ENCODE measurements at places on chromosomes 7 and 10.

- DNase-seq: no peak
These were observed 46.4 kb downstream of the DENND2A start for GRCh38 chr7:140594131-140594691.

- no peak for DNase-seq
These were observed 14.6 kb downstream of the OPALIN start for GRCh38 chr10:96344178-96344577.

- DNase-seq: no peak
These were observed 82.1 kb upstream of the PDGFA start for GRCh38 chr7:601595-602340.

GRCh38 chr10:1152386-1153250 is 96.4 kb downstream of the WDR37 start:
- no peak for DNase-seq

GRCh38 chr7:590731-591551 is 71.3 kb upstream of the PDGFA start:
- DNase-seq: no peak

DNA sequence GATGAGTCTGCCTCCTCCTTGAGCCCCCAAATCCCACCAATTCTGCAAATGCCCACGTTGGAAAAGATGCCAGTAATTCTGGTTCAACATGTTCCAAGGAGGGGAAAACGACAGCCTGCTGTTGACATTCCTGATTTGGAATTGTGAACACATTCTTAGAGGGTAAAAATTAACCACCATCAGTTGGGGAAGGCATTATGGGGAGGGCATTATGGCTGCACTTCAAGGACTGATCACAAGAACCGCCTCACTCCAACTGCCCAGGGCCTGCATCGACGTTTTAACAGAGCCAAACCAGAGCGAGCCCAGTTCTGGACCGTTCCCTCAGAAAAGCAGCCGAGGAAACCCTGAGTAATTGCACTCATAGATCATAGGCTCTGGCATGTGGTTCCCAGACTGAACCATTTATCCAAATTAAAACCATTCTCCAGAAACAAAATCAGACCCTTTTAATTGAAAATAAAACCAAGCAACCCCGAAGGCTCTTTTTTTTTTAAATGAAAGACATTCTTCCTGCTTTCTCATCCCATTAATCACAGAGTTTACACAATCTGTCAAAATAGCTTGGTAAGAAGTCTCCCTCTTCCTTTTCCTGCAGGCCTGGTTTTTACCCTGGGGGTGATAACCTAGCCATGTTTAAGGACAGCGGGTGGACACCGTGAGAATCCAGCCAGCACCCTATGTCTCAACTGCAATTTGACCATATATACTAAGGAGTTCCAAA is 8.0 kb downstream of the TNS3 start:
- DNase-seq: no peak

- DNase-seq: no peak
These were observed 47.7 kb downstream of the RBM17 start for GRCh38 chr10:6136215-6137201.

GRCh38 chr10:92278996-92279696 is 11.7 kb downstream of the CPEB3 start:
- no peak for DNase-seq

- no peak for DNase-seq
These were observed 36.3 kb upstream of the IKZF1 start for GRCh38 chr7:50268223-50268622.

DNA sequence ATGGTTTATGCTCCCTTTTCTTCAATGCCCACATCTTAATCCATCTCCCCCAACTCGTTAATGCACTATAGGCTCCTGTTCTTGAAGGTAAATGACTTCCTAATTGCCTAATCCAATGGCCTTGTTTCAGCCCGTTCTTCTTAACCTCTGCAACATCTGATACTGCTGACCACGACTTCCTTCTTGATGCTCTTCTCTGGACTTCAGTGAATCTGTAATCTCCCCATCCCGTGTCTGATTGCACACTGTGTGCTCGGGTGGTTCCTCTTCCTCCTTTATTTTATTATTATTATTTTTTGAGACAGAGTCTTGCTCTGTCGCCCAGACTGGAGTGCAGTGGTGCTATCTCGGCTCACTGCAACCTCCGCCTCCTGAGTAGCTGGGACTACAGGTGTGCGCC is 58.9 kb downstream of the HIPK2 start:
- DNase-seq: peak; percentile 66

DNA sequence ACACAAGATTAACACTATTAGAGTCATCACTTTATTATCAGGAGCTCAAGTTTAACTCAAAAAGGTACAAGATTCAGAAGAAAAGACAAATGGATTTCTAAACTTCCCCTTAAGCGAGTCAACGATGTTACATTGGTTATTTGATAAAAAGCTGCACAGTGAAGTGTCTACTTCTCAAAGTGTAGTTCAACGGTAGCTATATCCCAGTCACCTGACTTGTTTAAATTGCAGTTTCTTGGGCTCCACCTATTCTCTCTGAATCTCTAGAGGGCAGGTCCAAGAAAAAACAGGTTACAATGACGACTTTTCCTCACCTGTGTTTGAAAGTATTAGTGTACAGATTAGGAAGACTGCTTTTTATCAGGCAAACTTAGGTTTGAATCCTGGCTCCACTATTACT is 16.6 kb downstream of the MINDY3 start:
- no peak for DNase-seq

GRCh38 chr10:47159361-47160260 is 140.4 kb upstream of the GDF10 start:
- no peak for DNase-seq

DNA sequence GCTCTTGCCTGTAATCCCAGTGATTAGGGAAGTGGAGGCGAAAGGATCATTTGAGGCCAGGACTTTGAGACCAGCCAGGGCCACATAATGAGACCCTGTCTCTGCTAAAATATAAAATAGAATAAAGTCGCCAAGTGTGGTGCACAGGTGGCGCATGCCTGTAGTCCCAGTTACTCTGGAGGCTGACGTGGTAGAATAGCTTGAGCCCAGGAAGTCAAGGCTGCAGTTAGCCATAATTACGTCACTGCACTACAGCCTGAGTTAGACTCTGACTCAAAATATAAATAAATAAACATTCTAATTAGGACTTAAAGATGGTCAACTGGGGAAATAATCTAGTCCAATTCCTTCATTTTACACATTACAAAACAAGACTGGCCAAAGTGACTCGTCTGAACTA is 768 bp downstream of the CHCHD2 start:
- DNase-seq: peak; percentile 33

DNA sequence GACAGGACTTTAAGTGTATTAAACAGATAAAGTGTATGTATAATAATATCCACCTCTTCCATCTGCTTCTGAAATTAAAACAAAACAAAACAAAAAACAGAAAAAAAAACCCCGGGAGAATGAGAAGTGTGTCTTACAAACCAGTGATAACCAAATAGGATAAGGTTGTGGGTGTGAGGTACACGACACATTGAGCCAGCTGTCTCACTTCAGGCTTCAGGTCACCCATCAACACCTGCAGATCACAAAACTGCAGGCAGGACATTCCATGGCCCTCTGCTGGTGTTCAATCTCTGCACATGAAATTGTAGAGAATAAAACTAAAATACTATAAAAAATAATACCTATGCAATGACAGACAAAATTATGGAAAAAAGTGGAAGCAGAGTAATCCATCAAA is 339.9 kb downstream of the SFMBT2 start:
- no peak for DNase-seq

DNA sequence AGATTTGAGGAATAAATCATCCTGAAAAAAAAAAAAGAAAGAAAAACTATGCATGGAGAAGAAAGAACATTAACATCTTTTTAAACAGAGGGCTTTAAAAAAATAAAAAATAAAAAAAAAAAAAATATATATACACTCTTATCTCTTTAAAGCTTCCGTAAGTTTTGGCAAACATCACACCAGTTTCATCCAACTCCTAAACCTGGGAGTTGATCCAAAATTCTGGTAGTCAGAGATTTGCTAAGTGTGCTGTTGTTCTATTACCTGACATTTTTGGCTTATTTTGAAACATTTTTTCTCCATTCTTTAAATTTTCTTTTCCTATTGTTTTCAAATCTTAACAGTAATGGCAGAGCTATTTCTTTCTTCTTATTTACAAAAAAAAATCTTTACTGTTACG is 273.1 kb downstream of the AGMO start:
- DNase-seq: no peak

- no peak for DNase-seq
These were observed 98.2 kb downstream of the CALN1 start for GRCh38 chr7:72313906-72314305.

DNA sequence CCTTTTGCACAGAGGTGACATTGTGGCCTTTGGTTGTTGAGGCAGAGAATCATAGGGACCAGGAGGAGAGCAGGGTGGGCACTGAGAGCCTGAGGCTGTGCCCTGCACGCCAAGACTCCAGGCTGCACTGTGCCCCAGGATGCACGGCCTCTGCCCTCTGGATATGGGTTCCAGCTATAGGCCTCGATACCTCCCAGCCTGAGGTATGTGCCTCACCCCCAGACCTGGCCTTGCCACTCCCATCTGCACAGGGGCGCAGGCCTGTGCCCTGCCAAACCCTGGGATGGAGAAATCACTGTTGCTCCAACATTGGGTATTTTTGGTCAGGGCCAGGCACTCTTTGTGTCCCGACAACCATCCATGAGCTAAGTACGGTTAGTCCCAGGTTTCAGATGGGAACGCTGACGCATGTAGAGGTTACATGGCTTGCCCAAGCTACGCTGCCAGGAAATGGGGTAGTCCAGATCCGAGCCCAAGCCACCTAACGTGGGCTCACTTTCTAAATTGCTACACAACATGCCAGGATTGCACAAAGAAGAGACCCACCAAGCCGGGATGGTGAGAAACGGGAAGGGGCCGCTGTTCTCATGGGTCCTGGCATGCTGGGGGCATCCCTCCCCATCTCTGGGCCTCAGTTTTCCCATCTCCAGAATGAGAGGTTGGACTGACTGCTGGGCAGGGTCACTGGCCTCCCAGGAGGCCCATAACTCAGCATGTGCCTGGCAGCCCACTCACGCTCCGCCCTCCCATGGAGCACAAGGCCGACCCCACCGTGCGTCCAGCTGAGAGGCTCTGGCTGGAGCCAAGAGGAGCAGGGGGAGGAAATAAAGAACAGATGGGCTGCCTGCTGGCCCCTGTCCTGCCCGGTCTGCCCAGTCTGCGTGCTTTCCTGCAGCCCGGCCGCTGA is 44.2 kb downstream of the ZCCHC24 start:
- no peak for DNase-seq

GRCh38 chr7:42742318-42742717 is 169.6 kb downstream of the C7orf25 start:
- DNase-seq: no peak

DNA sequence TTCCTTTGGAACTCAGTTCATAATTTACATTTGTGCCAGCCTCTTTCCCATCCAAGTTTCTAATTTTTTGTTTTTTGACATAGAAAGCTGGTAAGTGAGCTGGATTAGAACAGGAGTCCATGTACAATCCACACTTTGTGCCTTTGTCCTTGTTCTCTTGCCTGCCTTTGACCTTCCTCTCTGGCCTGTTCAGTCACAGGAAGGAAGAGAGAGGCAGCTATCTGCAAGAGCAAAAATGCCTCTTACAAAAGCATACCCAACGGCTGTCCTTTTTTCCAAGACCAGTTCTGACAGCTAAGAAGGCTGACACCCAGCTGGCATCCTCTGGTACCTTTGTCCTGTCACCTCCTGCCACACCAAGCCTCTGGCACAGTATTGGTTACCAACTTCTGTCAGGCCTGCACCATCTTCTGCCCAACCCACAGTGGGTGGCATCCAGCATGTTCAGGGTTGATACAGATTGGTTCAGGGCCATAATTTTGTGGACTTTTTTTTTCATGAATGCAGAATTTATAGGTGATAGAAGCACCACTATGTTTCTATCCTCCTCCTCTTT is 133.7 kb upstream of the KLF14 start:
- DNase-seq: no peak

- DNase-seq: no peak
These were observed 155.9 kb downstream of the SEC23IP start for GRCh38 chr10:120048391-120048790.

DNA sequence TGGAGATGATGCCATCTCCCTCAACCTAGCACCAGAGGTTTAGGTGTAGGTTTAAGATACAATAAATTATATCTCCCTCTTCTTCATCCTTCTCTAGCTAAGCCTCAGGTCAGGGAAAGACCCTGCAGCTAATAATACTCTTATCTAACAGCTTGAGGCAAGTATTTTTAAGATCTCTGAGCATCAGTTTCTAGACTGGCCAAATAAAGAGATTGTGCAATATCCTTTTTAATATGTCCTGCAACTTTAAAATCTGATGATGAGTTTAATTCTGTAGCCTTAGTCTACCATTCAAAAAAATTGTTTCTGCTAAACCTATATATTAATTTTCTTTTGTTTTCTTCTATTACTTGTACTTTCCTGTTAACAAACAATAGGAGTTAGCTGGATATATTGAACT is 850.8 kb downstream of the GRM8 start:
- no peak for DNase-seq

- DNase-seq: no peak
These were observed 614 bp upstream of the ADAMTS14 start for GRCh38 chr10:70671619-70672164.

DNA sequence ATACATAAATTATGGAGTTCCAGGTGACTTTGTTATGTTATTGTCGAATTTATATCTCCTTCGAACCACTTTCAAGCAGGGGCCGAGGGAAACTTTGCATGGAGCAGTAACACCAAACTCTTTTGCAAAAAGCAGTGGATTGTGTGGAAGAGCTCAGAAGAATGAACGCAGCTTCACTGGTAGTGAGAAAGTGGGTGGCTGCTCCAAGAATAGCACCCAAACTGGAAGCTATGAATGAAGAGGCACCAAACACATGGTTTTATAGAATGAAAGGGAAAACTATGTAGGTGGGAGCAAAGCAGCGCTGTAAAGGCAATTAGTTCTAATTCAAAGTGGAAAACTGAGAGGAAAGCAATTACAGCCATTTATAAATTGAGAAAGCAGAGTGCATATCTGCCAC is 67.2 kb downstream of the CTTNBP2 start:
- DNase-seq: no peak

GRCh38 chr7:19000410-19000809 is 117.0 kb downstream of the TWIST1 start:
- no peak for DNase-seq

DNA sequence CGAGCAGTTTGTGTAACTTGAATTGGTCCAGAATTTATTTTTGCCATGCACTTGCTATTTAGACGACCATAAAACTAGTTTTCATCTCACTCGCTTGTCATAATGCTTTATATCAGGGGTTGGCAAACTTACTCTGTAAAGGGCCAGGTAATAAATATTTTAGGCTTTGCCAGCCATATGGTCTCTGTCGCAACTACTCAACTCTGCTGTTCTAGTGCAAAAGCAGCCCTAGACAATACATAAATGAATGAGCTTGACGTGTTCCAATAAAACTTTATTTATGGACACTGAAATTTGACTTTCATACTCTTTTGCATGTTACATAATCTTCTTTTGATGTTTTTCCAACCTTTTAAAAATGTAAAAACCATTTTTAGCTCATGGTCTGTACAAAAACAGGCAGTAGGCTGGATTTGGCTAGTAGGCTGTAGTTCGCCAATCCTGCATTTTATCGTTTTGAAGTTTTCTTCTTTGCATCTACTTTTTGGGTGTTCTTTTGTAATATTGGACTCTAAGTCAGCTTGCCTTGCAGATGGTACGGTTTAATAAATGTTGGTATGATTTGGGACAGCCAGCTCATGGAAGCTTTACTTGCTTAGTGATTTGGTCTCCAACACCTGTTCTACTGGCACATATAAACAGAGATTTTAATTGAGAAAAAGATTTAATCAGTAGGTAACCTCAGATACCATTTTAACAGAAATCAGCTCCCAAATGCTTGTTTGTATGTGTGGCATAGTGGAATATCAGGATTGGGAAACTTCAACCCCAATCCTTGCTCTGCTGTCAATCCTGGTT is 25.6 kb downstream of the SND1 start:
- DNase-seq: no peak
